ENCODE measurements at places on chromosomes 16 and 17. TPM values are rescaled to one million over a fixed set of nuclear protein-coding genes. Genes with fewer than 3 reads are reported as not detected.

CYBA gene
- total RNA-seq, result 82.0 TPM

ERBB2 gene
- 85.5 TPM for total RNA-seq

ATP2C2 gene
- not detected for total RNA-seq

DNA sequence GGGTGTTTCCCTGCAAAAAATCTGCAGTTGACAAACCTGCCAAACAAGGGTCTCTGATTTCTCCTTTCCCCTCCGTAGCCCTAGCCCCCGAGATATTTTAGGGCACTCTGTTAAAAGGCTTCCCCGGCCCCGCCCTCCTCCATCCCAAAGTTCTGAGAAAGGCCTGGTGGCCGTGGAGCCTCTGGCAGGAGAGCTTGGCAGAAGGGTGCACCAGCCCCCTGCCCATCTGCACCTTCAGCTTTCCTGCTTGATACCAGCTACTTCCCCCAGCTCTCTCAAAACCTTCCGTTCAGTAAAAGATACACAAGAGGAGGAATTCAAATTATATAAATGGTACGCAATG lies 711 bp upstream of the CANT1 start:
- no peak for DNase-seq

- DNase-seq, result no peak
Measured at GRCh38 chr17:33494151-33494550, 201.1 kb upstream of the ASIC2 start.

DNA sequence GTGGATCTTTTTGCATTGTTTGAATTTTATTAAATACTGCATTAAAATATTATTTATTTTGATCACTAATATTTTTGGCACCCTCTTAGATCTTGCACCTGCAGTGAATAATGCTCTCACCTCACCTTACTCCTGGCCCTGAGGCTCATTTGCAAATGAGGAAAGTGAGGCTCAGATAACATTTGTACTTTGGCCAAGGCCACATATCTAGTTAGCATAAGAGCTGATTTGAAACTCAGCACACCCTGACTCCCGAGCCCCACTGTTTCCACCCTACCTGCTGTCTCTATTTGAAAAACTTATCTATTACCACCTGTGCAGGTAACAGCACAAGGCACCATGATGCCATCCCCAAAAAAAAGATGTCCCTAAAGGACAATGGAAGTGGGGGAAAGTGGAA lies 358.7 kb upstream of the MAF start:
- no peak for DNase-seq

DNA sequence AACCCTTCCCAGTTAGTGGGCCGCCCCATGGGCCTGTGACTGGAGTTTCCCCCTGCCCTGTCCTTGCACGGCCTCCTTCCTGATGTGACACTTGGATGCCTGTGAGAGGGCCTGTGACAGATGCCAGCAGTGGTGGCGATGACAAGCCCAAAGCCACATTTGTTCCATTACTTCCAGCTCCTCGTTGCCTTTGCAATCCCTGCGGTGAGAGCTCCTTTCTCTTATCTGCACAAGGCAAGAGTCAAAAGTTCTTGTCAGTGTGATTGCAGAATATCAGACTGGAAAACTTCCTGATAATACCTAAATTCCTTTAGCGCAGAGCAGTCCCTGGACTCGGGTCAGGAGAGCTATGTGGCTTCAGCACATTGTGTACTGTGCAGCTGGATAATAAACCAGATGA lies 54.4 kb upstream of the ARHGAP44 start:
- DNase-seq, result no peak
